ENCODE measurements at places on chromosomes 4 and X.

- no peak for DNase-seq
Measured at GRCh38 chr4:188037003-188037713, 41.6 kb downstream of the ZFP42 start.

DNA sequence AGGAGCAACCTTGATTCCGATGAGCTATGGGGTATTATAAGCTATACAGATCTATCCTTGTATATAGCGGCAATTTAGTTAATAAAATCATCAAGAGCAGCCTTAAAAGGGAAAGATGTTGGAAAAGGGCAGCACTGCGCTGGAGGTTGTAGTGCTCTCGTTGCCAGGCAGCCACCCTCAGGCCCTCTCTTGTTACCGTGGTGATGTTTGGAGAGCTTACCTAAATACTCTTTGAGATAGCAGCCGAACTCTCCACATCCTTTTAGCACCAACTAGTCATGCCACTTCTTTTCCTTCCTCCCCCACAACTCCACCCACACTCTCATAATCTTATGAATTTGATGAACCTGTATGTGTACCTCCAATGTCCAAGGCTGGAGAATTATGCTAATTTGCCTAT lies 3.8 kb upstream of the RADX start:
- DNase-seq: no peak

- no peak for DNase-seq
Measured at GRCh38 chr4:177509226-177509745, 67.0 kb upstream of the AGA start.

GRCh38 chr4:4486969-4487368 lies 54.9 kb downstream of the STX18 start:
- DNase-seq: no peak

DNA sequence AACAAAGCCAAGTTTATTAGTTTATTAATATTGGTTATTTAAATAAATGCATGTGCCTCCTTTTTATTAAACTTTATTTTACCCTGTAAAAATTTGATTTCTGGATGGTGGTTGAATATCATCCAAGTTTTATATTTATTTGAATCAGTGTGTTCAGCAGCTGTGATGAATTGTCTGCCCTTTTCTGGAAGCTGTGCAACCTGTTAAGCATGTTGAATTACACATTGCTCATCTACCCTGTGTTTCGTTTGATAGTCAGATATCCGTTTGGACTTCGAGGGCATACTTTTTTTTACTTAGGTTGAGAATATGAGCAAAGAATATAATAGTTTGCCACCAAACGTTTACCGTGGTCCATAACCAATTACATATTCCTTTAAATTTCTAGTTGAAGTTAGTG lies 95.8 kb upstream of the TENM3 start:
- DNase-seq: no peak

- DNase-seq: no peak
Measured at GRCh38 chrX:18065956-18066355, 154.7 kb downstream of the BEND2 start.

DNA sequence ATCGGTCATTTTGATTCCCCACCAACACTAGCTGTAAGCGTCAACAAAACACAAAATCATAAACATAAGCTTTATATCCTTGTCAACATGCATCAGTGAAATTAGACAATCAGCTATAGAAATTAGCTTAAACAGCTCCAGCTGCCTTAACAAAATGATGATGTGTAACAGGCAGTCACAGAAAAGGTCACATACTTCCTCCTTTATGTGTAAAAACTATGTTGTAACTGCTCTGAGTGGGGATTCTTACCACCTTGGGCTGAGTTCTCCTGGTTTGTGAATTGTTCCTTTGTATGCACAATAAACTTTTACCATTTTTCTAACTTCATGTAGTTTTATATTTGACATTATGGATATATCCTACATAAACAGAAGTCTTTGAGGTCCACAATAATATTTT lies 73.9 kb upstream of the MAP9 start:
- no peak for DNase-seq

DNA sequence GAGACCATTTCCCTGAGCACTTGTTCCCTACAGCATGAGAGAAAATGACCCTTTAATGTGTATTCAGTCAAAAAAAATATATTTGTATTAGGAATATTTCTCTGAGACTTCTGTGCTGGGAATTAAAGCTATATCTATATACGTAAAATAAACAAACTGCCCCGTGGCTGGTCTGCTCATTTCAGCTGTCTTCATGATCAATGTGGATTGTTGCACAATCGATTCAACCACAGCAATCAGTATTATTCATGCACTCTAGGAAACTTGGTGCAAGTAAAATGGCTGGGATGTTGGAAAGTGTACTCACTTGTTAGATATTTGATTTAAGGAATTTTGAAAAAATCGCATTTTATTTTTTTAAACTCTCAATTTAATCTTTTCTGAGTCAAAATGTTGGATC lies 307.9 kb upstream of the ZFP42 start:
- DNase-seq: no peak

DNA sequence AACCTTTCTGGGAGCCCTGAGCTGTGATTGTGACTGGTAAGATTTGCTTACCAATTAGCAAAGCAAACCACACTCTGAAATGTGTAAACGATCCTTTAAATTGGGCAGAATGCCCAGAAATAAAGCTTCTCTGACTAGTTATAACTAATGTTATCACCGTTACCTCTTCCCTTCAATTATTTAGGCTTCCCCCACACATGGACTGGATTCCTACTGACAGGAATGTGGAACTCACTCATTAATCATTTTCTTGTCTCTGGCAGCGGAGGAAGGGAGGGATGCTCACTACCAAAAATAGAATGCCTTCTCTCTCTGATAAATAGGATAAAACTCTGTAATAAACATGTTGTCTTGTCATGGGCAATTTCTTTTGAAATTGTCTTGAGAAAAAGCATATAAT lies 25.3 kb upstream of the NWD2 start:
- DNase-seq: no peak

DNA sequence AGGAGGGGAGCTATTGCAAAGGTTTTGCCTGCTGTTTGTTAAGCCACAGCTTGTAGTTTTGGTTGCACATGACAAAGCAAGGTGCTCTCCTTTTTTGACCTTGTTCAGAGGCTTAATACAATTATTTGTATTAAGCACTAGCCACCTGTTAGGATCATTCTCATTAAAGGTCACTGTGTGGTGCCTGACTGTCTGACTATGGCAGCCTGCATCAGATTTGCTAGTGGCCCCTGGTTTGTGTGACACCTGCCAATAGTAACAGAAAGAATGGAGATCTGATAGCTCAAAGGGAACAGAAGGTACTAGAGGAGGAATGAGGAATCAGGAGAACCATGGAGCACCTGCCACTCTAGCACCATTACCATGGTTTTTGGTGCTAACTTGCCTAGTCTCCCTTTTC lies 102.5 kb downstream of the POLA1 start:
- no peak for DNase-seq

- DNase-seq: no peak
Measured at GRCh38 chrX:106902684-106903083, 457 bp downstream of the RIPPLY1 start.

GRCh38 chr4:73600954-73601353 lies 19.3 kb downstream of the RASSF6 start:
- DNase-seq: no peak
